NCI-H1436 treated with DMSO at 0.1 percent for 48 hours (cell line): ENCODE measurements at places on chromosomes 3 and 15.

DNA sequence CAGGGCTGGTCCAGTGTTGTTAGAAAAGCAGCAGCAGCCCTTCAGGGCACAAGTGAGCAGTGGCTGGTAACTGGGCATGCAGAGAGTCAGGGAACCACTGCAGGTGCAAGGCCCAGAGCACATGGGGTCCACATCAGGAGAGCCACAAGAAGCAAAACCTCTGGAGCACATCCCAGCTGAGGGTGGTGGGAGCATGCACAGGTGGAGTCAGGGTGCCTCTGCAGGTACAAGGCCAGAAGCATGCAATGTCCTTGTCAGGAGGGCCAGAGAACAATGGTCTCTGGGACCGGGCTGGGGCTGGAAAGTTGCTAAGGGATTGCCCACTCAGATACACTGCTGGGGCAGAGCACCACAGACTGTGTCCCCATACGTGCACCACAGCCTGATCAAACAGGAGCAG, 226.1 kb upstream of the UBE2E2 start:
- DNase-seq = no peak

DNA sequence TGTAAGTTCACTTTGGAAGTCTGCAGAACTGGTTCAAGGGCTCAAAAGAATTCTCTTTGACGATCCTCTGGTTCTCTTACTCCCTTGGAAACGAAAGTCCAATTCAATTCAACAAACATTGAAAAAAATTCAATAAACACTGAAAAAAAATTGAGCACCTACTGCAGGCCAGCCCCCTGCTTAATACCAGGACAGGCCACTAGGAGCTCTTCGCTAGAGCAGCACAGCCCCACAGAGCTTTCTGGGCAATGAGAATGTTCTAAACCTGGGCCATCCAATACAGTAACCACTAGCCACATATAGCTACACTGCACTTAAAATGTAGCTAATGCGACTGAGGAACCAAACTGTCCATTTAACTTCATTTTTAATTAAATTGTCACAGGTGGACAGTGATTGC, 50.4 kb upstream of the DCLK3 start:
- no peak for DNase-seq

DNA sequence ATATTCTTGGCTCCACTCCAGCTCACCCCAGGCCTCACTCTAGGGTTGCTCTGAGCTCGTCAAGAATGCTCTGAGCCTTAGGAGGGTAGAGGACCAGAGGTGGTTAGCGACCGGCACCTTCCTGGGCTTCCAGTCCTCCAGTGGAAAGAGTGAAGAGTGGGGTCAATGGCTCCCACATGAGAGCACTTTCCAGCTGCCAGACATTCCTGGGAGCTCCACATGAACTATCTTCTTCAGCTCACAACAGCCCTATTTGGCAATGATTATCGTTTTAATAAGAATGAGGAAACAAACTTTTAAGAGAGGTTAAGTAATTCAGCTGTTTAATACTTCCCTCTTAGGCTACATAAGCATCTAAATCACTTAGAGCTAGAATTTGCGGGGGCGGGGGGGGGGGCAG, 139.3 kb downstream of the STT3B start:
- no peak for DNase-seq

GRCh38 chr15:88038261-88038660, 218.3 kb downstream of the NTRK3 start:
- no peak for DNase-seq

- DNase-seq = no peak
These were observed 19.1 kb downstream of the TTC21A start for GRCh38 chr3:39126532-39127071.

GRCh38 chr15:25931851-25932250, 68.7 kb upstream of the ATP10A start:
- no peak for DNase-seq

DNA sequence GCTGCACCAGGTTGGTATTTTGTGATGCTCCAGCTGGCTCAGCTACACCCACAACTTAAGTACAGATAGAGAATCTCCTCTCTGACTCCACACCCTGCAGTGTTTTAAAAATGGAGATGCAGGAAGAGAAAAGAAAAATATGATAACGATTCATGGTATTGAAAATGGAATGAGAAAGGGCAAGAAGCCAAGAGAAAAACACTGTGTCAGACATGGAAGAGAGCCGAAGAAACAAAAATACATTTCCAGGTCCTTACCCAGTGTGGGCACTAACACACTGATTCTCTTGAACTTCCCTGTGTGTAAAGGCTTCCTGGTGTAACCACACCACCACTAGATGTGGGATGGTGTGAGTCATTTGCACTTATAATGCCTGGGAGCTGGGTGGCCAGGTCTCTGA, 93.1 kb downstream of the GMPS start:
- no peak for DNase-seq

- no peak for DNase-seq
These were observed 115.3 kb downstream of the PLCH1 start for GRCh38 chr3:155629556-155629955.

DNA sequence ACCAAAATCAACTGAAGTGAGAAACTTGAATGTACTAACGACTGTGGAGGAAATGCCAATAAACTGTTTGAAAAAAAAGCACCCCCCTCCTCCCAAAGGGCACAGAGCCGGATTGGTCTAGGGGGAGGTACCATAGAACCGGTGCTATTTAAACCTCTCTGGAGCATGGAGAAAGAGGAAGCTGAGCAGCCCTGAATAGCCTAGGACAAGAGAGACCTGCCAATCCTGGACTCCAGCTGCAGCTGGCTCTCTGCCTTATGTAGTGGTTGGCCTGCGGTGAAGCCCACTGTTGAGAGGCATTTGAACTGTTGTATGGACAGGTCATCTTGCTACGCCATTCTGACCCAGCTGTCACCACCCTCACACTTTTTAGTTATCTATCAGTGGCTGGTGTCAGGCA, 1.5 kb upstream of the SH3GL3 start:
- DNase-seq = no peak

GRCh38 chr3:98600412-98601095, 7.1 kb upstream of the CPOX start:
- no peak for DNase-seq

DNA sequence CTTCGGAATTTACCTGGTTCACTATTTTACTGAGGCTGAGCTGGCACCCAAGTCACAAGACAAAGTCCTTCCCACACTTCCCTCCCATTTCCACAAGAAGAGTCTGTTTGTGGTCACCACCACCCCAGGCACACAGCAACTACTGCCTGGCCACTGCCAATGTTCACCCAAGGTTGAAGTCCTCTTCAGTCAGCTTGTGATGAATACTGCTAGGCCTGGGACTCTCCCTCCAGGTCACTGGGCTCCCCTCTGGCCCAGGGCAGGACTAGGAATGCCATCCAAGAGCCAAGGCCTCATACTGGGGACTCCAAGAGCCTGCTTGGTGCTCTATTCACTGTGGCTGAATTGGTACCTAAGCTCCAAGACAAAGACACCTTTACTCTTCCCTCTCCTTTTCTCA, 30.4 kb upstream of the COLQ start:
- no peak for DNase-seq

DNA sequence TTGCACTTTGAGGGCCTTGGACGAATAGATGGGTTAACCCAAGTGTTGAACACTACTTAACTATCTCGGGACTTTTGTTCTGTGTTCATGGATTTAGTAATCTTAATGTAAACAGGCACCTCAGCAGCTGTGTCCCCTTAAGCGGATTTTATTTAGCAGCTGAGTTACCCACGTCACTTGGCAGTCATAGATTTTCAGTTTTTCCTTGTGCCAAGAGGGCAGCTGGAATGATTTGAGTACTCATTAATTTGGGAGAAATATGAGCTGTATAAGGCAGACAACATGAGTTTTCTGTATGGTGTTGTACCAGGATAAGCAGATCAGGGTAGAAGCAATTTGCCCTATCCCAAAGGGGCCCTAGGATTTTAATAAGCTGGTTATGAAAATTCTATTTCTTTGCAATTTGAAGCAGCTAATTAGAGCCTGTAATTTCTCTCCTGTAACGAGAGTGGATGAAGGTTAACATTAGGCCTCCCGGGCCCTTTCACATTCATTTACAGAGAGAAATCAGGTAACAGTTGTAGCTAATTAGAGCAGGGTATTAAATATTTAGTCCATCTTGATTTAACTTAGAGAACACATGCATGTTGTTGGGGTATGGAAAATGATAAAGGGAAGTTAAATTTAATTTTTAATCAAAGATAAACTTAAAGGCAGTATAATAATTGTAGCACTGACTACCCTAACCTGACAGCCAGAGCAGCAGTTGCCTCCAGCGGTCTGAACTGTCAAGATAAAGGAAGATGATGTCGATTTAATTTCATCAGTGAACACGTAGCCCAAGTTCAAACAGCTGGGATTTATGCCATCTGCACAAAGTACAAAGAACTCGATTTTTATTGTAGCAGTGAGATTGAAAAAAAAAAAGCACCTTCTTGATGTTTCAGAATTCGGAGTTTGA, 194.5 kb downstream of the LRTM1 start:
- peak; percentile 33 for DNase-seq

GRCh38 chr3:115448851-115449250, 174.5 kb upstream of the GAP43 start:
- no peak for DNase-seq

DNA sequence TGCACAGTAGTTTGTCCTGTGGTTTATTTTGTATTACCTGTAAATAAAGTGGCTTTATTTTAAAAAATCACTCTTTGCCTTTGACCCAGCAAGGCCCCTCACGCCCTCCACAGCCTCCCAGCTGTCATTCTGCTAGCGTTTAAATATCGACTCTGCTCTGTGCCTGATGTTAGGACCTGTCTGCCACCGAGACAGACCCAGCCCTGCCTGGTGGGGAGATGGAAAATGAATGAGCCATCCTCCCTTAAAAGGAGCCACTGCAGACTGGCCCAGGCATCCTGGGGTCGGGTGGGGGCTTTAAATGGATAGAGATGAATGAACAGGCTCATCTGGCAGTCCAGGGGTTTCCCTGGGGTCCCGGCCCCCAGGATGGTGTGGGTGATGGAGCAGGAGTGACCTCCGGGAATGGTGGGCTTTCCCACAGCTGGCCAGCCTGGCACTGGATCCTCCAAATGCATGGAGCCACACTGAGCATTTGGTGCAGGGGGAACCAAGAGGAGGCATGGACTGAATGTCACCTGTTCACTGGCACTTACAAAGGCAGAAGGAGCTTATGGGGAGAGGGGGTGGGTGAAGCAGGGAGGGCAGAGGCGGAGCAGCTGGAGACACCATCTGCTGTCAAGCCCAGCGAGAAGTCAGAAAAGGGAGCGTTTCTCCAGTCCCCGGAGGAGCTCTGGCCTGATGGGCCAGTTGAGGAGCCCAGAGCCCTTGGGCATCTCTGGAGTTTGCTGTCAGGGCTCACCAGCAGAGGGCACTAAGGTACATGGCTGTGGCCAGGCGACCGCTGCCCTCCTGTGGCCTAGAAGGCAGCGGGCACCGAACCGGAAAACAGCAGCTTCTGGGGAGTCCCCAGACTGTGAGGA, 11.9 kb downstream of the GRM2 start:
- no peak for DNase-seq

DNA sequence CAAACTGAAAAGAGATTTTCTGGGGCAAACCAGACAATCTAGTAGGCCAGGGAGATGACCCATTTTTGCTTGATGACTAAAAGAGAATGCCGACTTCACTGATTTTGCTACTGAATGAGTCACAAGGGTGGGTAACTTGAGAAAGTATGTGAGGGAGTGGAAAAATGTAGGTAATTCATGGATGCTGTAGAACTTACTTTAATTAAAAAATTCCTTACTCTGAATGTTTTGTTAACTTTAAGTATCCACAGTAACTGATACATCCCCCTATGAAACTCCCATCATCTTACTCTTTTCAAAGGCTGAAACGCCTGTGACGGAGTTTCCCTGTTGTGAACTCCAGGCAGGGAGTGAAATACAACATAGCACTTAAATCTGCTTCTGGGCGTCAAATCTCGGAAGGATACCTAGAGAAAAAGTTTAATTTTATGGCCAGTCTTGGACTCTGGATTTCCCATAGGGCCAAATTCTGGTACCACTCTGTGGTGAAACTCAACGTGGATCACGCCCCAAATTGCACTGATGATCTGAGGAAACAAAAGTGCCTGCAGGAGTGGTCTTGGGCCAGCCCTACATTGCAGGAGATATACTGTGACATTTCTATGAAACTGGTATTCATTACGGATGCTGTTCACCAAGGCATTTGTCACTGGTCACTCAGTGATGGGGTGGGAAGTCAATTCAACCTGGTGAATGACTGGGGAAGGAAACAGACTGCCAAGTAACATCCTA, 24.0 kb downstream of the GOLIM4 start:
- DNase-seq = no peak

- no peak for DNase-seq
These were observed 317.4 kb upstream of the LRRFIP2 start for GRCh38 chr3:37491776-37492175.

DNA sequence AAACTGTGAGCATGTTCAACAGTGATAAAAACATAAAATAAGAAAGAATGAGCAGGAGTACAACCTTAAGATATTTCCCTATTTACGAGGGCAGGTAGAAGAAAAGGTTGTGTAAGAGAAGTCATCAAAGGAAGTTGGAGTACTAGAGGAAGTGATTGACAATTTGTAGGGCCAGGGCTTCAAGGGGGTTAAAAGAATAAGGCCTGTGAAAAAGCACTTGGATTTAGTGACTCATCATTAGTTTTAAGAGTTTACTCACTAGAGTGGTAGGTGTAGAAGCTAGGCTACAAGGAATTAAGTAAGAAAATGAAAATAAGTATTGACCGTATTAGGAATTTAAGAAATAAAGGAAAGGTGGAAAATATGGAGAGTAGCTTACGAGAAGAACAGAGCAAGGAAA, 23.6 kb downstream of the KCNMB3 start:
- DNase-seq = no peak

DNA sequence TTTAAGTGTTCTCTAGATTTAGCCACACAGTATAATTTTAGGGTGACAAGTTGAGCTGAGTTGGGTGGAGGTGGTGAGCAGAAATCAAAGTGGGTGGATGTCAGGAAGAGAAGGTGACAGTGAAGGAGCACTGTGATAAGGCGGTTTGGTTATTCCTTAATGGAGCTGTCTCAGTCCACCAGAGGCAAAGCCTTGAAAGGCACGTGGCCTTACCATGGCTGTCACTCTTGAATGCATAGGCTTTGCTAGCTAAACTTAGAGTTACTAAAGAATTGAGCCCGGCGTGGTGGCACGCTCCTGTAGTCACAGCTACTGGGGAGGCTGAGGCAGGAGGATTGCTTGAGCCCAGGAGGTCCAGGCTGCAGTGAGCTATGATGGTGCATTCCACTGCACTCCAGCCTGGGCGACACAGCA, 560 bp upstream of the TTLL13 start:
- DNase-seq = no peak

DNA sequence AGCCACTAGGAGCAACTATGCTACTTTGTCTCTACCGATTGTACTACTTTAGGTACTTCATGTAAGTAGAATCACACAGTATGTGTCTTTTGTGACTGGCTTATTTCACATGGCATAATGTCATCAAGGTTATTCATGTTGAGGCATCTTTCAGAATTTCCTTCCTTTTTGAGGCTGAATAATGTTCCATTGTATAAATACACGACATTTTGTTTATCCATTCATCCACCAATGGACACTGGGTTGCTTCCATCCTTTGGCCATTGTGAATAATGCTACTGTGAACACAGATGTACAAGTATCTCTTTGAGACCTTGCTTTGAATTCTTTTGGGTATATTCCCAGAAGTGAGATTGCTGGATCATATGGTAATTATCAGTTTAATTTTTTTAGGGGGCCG, 29.2 kb downstream of the MYO5A start:
- DNase-seq = no peak

GRCh38 chr15:42876224-42876623, 44.4 kb downstream of the TTBK2 start:
- no peak for DNase-seq
